AG09309 (cell line): ENCODE measurements at places on chromosomes 11 and 22.

GRCh38 chr11:70128435-70128906, 50.4 kb downstream of the ANO1 start:
- no peak for DNase-seq

- DNase-seq = peak; percentile 4
Observed at GRCh38 chr22:49767355-49768062, 60.2 kb downstream of the BRD1 start.

DNA sequence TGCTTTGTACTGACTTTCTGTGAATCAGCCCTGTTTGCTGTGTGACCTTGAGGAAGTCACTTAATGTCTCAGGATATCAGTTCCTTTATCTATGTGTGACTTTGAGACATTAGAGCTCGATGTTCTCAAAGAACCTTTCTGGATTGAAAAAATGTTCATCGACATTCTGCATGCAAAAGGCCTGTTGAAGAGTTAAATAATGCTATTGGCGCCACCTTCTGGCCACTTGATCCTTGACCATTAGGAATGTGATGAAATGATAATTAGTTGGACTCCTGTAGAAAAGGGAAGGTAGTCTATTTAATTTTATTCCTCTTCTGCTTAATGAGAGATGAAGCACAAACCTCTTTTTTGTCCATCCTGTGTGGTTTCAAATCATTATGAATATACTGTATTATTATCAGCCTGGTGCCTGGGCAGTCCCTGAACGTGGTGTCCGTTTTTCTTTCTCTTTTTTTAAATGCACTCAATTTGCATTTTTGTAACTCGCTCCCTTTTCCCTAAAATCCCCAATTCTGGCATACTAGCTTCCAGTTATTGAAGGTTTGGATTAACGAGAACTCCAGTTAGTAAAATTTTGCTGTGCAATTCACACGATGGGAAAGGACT, 20.7 kb downstream of the ELF5 start:
- no peak for DNase-seq

- DNase-seq = no peak
Observed at GRCh38 chr11:124867700-124868099, 2.5 kb downstream of the ROBO3 start.

GRCh38 chr11:72832301-72833082, 18.3 kb downstream of the ATG16L2 start:
- DNase-seq = no peak

- DNase-seq = no peak
Observed at GRCh38 chr11:122270535-122270934, 154.5 kb upstream of the BLID start.

- no peak for DNase-seq
Observed at GRCh38 chr11:118175031-118175992, 1.1 kb downstream of the SCN2B start.

DNA sequence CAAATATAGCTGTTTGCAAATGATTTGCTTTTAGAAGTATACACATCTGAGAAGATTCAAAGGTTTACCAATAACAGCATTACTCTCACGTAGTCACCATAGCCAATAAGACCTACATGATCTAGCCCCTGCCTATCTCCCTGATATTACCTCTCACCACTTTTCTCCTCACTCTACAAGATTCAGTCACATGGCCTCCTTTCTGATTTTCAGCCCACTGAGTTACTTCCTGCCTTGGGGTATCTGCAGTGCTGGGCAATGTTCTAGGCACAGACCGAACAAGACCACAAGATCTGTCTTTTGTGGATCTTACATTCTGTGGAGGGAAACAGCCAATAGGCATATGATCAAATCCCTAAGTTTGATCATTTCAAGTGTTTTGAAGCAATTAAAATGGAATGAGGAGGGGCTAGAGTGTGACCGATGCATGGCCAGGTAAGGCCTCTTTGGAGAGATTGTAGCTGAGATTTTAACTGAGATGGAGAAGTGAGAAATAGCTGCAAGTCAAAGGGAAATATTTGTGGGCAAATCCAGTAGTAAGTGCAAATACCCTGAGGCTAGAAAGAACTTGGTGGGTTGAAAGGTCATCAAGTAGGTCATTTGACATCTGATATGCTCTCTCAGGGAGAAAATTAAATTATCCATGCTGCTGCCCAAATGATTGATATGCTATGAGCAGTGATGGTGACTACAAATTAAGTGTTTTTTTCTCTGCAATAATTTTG, 43.1 kb downstream of the ARL14EP start:
- DNase-seq = no peak

DNA sequence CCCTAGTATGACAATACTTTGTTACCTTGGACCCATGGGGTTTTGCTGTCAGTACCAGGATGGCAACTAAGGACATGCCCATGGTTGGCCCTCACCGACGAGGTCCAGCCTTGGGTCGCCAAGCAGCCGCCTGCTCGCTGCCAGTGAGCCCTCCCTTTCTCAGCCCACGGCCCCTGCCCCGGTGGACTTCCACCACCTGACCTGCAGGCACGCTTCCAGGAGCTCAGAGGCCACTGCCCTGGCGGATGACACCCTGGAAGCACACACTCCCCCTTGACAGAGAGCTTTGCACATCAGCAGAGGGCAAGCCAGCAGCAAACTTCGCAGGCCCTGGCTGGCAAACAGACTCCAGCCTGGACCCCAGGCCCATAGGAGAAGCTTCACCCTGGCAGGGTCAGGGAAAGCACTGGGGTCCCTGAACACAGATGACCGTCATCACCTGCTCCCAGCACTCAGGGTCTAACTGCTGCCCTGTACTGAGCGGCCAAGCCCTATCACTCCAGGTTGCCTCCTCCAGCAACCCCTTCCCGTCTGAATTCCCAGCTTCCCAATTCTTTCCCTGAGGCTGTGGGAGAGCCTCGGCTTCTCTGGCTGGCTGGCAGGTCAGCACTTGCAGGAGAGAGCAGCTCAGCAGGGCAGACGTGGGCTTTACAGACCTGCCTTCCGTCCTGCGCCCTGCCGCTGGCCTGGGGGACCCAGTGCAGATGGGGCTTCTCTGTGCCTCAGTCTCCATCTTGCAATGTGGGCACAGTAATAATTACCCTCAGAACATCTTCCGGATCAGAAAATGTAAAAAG, 2.7 kb upstream of the PPARA start:
- no peak for DNase-seq

DNA sequence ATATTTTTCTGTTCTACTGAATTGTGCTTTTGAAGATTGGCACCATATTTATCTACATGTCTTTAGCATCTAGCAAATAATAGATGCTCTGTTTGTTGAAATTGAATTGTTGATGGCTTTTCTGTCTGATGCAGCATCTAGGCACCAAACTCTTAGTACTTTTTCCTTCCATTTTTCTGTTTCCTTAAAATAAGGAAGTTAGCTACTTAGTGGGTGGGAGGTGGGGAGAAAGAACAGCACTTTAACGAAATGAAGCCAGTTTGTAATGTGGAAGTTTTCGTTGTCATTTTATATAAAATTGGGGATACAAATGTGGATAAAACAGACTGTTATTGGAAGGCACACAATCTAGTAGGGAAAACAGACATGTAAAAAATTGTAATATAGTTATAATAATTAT, 76.6 kb downstream of the HIPK3 start:
- DNase-seq = no peak

- DNase-seq = no peak
Observed at GRCh38 chr11:33944693-33945424, 53.0 kb upstream of the LMO2 start.

DNA sequence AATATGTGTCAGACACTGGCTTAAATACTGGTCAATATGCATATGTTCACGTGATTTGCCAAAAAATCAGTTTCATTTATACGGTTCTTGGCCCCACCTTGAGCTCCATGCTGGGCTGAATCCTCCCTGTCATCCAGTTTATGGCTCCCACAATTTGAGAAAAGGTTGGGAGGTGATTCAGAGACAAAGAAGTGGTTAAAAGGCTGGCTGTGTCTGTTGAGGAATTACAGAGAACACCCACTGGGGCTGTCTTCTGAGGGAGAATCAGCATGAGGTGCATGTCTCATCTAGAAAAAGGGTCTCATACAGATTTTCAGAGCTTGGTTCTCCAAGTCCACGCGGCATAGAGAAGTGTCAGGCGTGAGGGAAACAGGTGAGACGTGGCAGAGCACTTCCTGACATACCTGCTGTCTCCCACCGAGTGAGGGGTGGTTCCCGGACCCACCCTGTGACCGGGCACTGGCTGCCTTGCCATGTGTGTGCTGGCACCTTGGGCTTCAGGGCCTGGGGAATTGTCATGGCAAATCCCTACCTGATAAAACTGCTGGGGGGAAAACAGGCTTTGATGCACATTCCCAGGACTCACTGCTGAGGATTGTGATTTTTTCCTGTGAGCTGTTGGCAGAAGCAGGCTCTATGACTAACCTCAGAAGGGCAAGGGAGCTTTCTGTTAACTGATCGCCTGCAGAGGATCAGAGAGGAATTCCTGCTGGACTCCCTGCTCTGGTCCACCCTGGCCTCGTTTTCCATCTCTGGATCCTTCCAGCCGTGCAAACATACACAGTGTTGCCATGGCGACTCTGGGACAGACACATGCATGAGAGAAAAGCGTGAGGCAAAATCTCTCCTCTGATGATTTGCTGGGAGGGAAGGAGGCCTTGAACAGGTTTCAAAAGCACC, 223.6 kb downstream of the ADAMTS15 start:
- peak; percentile 66 for DNase-seq

DNA sequence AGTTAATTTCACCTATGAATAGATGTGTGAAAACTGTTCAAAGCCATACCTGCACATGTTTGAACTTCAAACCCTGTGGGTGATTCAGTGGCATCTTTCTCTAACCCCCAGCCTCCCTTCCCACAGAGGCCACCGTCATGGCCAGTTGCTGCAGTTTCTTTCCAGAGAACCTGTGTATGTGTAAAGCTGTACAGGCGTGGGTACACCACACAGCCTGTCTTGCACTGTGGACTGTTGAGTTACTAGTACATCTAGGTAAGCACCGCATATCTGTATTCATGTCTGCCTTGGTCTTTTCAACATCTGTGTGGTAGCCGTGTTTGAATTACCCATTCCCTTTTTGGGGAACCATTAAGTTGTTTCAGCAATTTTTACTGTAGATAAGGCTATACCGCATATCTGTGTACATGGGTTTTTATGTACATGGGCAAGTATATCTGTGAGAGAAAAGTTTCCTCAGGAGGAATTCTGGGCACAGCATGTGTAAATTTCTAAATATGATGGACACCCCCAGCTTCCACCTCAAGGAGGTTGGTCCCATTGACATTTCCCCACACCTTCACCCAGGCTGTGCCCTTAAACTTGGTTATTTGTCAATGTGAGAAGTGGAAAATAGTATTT, 13.9 kb downstream of the NEAT1 start:
- no peak for DNase-seq

DNA sequence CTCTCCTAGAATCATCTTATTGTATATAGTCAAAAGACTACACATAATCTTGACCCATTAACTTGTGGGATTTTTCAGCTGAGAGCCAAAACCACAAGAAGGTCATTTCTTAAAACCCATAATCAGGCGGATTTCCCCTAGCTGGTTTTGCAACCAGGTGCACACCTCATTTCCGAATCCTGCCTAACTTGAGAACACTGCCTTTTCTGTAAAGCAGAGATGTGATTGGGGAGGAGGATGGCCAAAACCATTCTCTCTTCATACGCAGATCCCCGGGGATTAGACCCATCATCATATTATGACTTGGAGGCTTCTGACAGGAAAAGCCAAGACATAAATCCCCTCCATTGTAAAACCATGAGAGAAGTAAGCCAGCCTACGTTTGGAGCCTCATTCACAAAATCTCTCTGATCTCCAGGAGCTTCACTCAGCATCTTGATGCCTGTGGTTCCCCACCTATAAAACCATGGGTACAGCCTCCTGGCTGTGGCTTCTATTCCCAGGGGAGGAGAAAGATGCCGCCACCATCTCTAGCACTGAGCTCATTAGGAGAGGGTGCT, 191.3 kb downstream of the KIF18A start:
- no peak for DNase-seq

- no peak for DNase-seq
Observed at GRCh38 chr11:47413908-47414684, 5.7 kb downstream of the SLC39A13 start.

- DNase-seq = no peak
Observed at GRCh38 chr11:109184376-109184775, 237.6 kb upstream of the C11orf87 start.

GRCh38 chr11:122220321-122220720, 104.3 kb upstream of the BLID start:
- no peak for DNase-seq

- DNase-seq = no peak
Observed at GRCh38 chr11:85385547-85385946, 241.6 kb downstream of the DLG2 start.

DNA sequence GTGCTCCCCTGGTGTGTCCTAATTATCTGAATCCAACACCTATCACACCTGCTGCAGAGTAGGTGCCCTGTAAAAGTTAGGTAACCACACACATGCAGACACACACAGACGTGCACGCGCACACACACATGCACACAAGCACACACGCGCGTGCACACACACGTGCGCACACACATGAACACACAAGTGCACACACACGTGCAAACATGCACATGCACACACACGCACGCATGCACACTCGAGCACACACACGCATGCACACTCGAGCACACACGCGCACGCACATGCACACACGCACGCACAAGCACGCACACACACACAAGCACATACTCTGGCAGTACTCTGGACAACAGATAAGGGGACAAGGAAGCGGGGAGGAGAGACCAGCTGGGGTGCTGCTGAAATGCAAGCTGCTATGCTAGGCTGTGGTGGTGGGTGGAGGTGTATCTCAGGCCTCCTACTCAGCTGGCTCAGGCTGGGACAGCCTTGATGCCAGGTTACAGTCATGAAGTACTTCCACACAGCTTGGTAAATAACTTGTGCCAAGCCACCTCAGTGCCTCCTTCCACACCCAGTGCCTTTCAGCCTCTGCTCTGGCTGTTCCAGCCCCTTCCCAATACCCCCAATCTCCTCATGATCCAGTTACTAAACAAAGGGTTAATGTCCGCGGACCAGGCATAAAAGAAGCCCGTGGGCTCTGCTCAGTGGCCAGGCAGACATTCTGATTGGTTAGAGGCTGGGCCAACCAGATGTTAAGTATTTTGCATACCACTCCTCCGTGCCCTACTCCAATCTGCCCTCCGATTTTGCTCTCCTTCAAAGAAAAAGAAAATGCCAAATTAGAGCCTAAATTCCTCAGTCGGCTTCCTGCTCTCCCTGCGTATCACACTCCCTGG, 374.1 kb downstream of the TENM4 start:
- no peak for DNase-seq

DNA sequence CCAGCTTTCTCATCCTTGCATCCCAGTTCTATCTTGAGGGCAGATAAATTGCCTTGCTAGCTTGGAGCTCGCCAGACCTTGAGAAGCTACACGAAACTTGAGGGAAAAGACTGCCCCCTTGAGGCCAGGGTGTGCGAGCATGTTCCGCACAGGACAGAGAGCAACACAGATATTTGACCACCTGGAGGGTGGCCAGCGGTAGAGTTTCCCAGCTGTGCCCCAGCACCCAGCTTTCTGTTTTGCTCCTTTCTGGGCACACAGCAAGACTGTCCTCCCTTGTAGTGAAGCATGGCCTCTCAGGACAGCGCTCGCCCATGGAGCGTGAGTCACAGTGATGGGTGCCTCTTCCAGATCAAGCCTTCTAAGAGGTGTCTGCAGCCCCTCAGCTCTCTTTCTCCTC, 23.5 kb downstream of the SPATA19 start:
- DNase-seq = no peak

GRCh38 chr22:47673557-47673956, 911.1 kb downstream of the TBC1D22A start:
- no peak for DNase-seq

GRCh38 chr11:65382033-65382803, at the start of gene SLC25A45:
TSS of gene SLC25A45 (minus strand) at chr11:65382646. CDS start at chr11:65381951, 695 bp downstream.
- DNase-seq = peak; percentile 95
